NCI-H2171 (cell line): ENCODE measurements at places on chromosomes 2 and 18.

DNA sequence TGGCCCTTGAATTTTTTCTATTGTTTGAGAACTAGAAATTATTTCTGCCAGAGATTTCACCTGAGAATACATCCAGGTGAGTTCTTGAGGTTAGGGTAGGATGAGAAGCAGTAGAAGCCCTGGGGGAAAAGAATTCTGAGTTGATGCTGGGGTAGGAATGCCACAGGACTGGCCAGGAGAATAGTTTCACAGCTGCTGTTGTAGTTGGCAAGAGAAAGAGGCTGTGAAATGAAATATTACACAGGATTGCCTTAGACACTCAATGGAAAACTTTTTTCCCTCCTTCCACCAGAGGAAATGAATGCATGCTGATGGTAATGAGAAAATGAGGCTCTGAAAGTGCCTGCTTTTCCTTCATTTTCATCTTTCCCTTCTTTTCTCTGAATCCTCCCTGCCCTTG lies 54.6 kb downstream of the PRKCE start:
- DNase-seq, result no peak

- no peak for DNase-seq
These were observed 24.1 kb upstream of the RABL2A start for GRCh38 chr2:113602869-113603466.

DNA sequence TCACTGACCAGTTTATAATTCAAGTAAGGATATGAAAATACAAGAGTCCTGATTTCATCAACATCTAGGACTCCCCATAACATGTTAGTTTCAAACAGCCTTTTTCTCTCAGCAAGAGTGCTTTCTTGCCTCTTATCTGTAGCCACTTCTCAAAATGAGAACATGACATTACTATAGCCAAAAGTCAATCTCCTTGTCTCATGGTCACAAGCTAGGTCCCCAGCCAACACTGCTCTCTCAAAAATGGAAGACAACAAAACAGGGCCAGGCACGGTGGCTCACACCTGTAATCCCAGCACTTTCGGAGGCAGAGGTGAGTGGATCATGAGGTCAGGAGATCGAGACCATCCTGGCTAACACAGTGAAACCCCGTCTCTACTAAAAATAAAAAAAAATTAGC lies 15.8 kb downstream of the CLASP1 start:
- DNase-seq, result no peak

- no peak for DNase-seq
These were observed 7.1 kb downstream of the MFSD6 start for GRCh38 chr2:190415251-190415650.

DNA sequence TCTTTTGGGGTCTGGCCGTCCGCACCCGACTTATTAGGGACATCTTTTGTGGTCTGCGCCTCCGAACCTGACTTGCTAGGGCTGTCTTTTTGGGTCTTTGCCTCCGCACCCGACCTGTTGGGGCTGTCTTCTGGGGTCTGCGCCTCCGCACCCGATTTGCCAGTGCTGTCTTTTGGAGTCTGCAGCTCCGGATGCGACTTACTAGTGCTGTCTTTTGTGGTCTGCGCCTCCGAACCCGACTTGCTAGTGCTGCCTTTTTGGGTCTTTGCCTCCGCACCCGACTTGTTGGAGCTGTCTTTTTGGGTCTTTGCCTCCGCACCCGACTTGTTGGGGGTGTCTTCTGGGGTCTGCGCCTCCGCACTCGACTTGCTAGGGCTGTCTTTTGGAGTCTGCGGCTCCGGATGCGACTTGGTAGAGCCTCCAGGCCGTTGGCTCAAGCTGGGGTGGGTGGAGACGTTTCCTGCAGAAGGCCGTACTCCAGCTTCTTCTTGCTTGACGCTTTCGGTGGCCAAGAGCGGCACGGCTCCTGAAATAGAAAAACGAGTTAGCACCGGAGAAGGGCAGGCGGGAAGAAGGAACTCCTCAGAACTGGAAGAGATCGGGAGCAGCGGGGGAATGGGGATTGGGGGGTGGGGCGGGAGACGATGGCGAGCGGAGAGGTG lies 498 bp downstream of the TGOLN2 start:
- DNase-seq, result no peak

- no peak for DNase-seq
These were observed 6.7 kb downstream of the PTPRN start for GRCh38 chr2:219302412-219302968.

- no peak for DNase-seq
These were observed 33.7 kb upstream of the WDR75 start for GRCh38 chr2:189407281-189408209.

- DNase-seq, result no peak
These were observed 1.1 kb upstream of the NEMP2 start for GRCh38 chr2:190535586-190535985.

- no peak for DNase-seq
These were observed 24.7 kb downstream of the CCDC138 start for GRCh38 chr2:108810993-108811957.

DNA sequence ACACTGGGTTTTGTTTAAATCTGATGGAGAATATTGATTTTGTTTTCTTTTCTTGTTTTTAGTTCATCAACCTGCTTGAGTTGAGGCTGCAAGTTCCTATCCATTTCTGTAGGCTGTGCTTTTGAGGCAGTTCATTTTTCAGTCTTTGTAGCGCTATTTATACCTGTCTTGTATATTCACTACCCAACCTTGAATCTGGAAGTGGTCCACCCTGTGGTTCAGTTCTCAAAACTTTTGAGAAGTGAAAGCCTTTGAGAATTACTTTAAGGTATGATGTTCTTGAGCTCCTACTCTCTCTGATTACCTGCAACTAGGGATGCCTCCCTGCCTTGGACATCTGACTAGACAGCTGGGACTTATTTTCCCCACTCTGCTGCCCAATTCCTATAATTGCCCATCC lies 53.5 kb upstream of the KCNE4 start:
- no peak for DNase-seq

DNA sequence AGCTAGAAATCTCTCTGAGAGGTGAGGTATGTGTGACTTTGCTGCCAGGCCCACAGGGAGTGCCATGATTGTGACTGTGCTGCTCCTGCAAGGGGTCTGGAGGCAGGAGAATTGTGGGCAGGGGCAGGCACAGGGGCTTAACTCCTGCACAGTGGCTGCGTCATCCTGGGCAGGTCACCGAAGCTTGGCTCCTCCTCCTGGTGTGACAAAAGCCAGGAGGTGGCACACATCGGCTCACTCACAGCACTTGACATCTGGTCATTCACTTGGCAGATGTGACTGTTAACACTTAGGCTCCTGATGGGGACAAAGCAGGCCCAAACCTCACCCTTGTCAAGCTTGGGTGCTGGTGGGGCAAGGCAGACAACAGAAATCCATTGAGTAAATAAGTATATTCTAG lies 36.4 kb upstream of the GLI2 start:
- no peak for DNase-seq
